ENCODE measurements at places on chromosomes 16 and 17. TPM values are rescaled to one million over a fixed set of nuclear protein-coding genes. Genes with fewer than 3 reads are reported as not detected.

The CLTC gene
- total RNA-seq, result 250 TPM

The SUZ12 gene
- 18.0 TPM for total RNA-seq

The CAVIN1 gene
- 737 TPM for total RNA-seq

GRCh38 chr16:62046801-62047200, 10.6 kb upstream of the CDH8 start:
- DNase-seq, result no peak

GRCh38 chr17:79395066-79395465, 215.8 kb downstream of the RBFOX3 start:
- no peak for DNase-seq

GRCh38 chr16:73159296-73159695, 111.4 kb upstream of the ZFHX3 start:
- no peak for DNase-seq

DNA sequence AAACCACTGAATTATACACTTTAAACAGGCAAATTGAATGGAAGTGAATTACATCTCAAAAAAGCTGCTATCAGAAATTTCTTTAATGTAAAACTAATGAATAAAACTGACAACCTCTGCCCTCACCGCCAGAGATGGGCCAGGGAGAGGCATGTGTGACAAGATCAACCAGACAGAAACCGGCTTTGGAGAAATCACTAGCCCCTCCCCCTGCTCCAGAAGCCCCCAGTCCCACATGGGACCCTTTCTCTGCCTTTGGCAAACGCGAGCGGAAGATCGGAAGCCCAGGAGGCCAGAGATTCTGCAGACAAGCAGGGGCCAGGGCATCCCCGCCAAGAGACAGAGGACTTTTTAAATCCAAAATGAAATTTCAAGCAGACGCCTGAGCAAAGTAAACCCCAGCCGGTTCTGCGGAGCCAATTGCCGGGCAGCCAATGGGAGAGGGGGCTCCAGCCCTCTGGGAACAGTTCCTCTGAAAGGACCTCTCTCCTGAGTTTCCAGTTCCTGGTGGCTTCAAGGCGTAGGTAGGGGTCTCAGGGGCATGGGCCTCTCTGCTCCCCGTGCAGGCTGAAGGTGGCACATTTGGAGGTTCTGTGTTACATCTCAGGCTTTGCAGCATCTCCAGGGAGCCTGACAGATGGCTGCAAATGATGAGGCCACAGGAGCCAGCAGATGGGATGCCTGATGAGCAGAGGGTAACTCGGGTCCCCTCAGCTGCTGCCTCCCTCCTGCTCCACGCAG, 118.1 kb downstream of the GSG1L start:
- DNase-seq, result peak; percentile 43

- no peak for DNase-seq
These were observed 16.2 kb upstream of the CPHXL start for GRCh38 chr16:75742424-75743047.

All from posterior vena cava (tissue), 2 donors.